ENCODE measurements at places on chromosomes 6 and 20.

GRCh38 chr6:6007366-6008088, 802 bp upstream of the NRN1 start:
- no peak for DNase-seq

GRCh38 chr6:10048370-10049297, 366.2 kb downstream of the TFAP2A start:
- DNase-seq, result no peak

DNA sequence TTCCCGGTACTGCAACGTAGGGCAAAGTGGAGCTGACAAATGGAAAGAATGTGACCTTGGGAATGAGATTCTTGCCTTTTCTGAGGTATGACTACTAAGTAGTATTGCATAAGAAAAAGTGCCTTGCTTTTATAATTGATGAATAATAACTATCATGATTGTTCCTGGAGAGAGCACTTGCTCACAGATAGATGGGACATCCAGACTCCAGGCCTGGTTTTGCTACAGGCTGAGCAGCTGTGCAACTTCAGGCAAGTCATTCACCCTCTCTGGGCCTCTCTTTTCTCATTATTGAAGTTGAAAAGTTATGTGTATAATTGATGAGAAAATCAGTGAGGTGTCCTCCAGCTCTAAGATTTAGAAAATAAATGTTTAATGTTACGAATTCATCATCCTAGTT, 53.6 kb upstream of the MBOAT1 start:
- DNase-seq, result no peak

GRCh38 chr6:46453741-46454316, 37.4 kb downstream of the RCAN2 start:
- DNase-seq, result no peak

GRCh38 chr6:30705620-30706019, 11.5 kb downstream of the MDC1 start:
- no peak for DNase-seq

DNA sequence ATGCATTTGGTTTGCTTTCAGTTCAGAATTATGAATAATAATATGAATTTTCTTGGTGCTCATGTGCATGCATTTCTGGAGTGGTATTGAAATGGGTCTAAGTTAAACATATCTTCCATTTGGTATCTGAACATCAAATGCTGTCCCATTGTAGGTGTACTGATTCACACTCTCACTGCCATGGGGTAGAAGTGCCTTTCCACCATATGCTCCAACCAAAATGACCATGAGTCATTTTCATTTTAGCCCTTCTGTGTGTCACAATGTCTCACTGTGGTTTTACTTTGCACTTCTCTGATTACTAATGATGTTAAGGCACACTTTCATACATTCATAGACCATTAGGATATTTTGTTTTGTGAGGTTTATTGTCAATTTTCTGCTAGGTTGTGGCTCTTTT, 211.9 kb downstream of the HAO1 start:
- no peak for DNase-seq

GRCh38 chr6:152636021-152636608, 1.0 kb downstream of the SYNE1 start:
- DNase-seq, result no peak

DNA sequence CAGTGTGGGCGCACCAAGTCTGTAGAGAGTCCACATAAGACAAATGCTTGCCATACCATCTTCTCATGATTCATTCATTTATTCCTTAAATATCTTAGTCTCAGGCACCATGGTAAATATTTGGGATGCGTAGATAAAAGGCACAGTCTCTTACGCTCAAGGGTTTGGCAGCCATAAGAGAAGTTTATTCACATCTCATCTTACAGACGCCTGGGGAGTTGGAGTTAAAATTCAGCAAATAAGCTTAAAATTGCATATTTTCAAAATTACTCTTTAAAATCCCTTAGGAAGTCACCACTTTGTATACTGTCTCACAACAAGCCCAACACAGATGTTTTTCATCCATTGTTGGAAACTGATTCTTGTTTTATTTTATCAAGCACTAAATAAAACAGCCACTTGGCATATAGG, 363.3 kb downstream of the KIF16B start:
- no peak for DNase-seq

Measured in activated naive CD4-positive, alpha-beta T cell (primary cell).